ENCODE measurements at places on chromosomes 4 and X. TPM values are rescaled to one million over a fixed set of nuclear protein-coding genes. Genes with fewer than 3 reads are reported as not detected.

EPGN gene
- not detected for total RNA-seq

GABRG1 gene
- total RNA-seq, result 90.7 TPM

DNAAF6 gene
- total RNA-seq, result 0.92 TPM

PPP1R3F gene
- total RNA-seq, result 15.7 TPM

RAB39B gene
- 34.1 TPM for total RNA-seq

POU4F2 gene
- total RNA-seq, result not detected

STBD1 gene
- total RNA-seq, result 1.6 TPM

APBB2 gene
- 107 TPM for total RNA-seq

ACE2 gene
- not detected for total RNA-seq

SSX3 gene
- not detected for total RNA-seq

LDOC1 gene
- total RNA-seq, result 13.1 TPM

GUCY1A1 gene
- total RNA-seq, result 264 TPM

PCDH7 gene
- 128 TPM for total RNA-seq

TCEAL2 gene
- 41.8 TPM for total RNA-seq

GPAT3 gene
- total RNA-seq, result 1.2 TPM

RNF212 gene
- total RNA-seq, result 3.5 TPM

CITED1 gene
- total RNA-seq, result 9.7 TPM

TMEM156 gene
- 0.46 TPM for total RNA-seq

NCBP2L gene
- not detected for total RNA-seq

SNCA gene
- total RNA-seq, result 158 TPM

ZAR1 gene
- total RNA-seq, result 0.23 TPM

FMR1NB gene
- not detected for total RNA-seq

KIAA1210 gene
- total RNA-seq, result under 0.01 TPM

KDR gene
- 18.7 TPM for total RNA-seq

HAUS7 gene
- total RNA-seq, result 6.5 TPM

NUDT10 gene
- total RNA-seq, result 37.1 TPM

BEX1 gene
- total RNA-seq, result 172 TPM

RTL3 gene
- total RNA-seq, result not detected

BST1 gene
- total RNA-seq, result 1.2 TPM

TRPC3 gene
- total RNA-seq, result 14.5 TPM

NEXMIF gene
- 60.9 TPM for total RNA-seq

RS1 gene
- total RNA-seq, result not detected

ARHGAP36 gene
- total RNA-seq, result 8.5 TPM

SLC4A4 gene
- total RNA-seq, result 61.1 TPM

NUP62CL gene
- 4.4 TPM for total RNA-seq

CRMP1 gene
- total RNA-seq, result 489 TPM

F11 gene
- not detected for total RNA-seq

GABRQ gene
- 5.8 TPM for total RNA-seq

TMEM184C gene
- total RNA-seq, result 47.1 TPM

JADE3 gene
- total RNA-seq, result 9.5 TPM

PPBP gene
- 4.6 TPM for total RNA-seq

MAGEC2 gene
- total RNA-seq, result not detected

ZGRF1 gene
- 22.6 TPM for total RNA-seq

MMGT1 gene
- total RNA-seq, result 24.7 TPM

RBM46 gene
- 0.69 TPM for total RNA-seq

FRMPD4 gene
- 14.3 TPM for total RNA-seq

DCAF12L1 gene
- 1.2 TPM for total RNA-seq

CT45A3 gene
- not detected for total RNA-seq

STPG2 gene
- 6.2 TPM for total RNA-seq

AMER1 gene
- 11.3 TPM for total RNA-seq

TMPRSS11F gene
- total RNA-seq, result not detected

DUSP9 gene
- total RNA-seq, result 2.8 TPM

CT47A1 gene
- not detected for total RNA-seq

TXK gene
- total RNA-seq, result 1.2 TPM

CXCR3 gene
- not detected for total RNA-seq

PAGE2B gene
- not detected for total RNA-seq

HTATSF1 gene
- total RNA-seq, result 81.7 TPM

MRFAP1 gene
- total RNA-seq, result 216 TPM

HMGN5 gene
- 4.2 TPM for total RNA-seq

RAB41 gene
- not detected for total RNA-seq
